ENCODE measurements at places on chromosomes 2 and 18. TPM values are rescaled to one million over a fixed set of nuclear protein-coding genes. Genes with fewer than 3 reads are reported as not detected.

GRCh38 chr2:28664120-28664842 lies 87.3 kb upstream of the PPP1CB start:
- DNase-seq: no peak

DNA sequence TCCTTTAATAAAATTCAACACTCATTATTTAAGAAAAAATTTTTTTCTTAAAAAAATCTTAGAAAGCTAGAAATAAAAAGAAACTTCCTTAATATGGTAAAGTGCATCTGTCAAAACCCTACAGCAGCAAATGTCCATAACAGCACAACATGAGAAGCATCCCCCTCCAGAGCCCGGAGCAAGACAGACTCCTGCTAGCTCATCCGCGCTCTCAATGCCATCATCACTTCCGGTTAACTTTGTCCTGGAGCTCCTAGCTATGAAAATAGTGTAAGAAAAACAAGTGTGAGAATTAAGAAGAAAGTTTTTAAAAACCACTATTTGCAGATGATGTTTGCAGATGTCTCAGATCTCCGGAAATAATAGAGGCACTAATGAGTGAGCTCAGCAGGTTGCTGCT lies 103.1 kb downstream of the TEX51 start:
- no peak for DNase-seq

GRCh38 chr2:137383391-137383790 lies 580.9 kb upstream of the HNMT start:
- DNase-seq: no peak

Gene VIL1
- not detected for total RNA-seq

DNA sequence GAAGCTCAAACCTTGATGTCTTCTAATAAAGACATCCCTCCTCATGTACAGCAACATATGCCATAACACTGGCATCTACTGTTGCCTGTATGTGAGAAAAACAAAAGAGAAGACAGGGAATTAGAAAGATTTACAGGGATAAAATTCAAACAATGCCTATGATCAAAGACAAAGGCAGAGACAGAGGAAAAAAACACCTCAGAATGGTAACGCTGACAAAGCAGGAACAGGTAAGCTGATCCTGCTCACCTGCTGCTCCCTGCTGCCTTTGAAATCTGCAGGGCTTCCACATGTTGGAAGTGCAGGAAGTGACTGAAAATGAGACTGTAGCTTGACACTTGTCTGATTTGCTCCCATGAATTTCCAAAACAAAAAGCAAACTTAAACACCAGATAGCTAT lies 90.2 kb upstream of the DNAJC10 start:
- no peak for DNase-seq

Gene MC2R
- total RNA-seq: not detected

Gene YES1
- total RNA-seq: 14.2 TPM

Gene CNDP1
- total RNA-seq: not detected

- DNase-seq: no peak
Observed at GRCh38 chr2:207603486-207603885, 21.7 kb downstream of the METTL21A start.

DNA sequence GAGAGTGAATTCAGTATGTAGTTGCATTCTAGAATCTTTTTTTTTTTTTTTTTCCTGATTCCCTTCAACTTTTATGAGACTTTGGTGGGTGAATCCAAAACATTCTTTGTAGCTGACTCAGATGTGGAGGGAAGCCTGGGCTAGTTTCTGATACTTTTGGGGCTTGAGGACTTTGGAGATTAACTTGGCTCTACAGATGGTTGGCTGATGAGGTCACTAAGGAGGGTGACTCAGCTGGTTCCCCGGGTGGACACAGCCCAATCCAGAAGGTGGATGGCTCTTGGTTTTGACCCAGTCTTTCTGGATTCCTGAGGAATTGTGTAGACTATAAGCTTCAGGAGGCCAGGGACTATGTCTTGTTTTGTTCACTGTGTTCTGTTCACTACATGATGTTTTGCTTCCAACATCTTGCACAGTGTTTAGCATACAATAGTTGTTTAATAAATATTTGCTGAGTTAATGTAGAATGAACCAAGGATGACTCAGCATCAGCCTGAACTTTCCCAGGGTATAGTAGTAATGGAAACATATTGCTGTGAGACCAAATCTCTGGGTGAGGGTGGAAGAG lies 30.5 kb downstream of the LAMA3 start:
- DNase-seq: no peak

Measured in activated CD4-positive, alpha-beta memory T cell treated with anti-CD3 and anti-CD28 coated beads for 36 hours (primary cell).